ENCODE measurements at places on chromosomes 3 and 15.

DNA sequence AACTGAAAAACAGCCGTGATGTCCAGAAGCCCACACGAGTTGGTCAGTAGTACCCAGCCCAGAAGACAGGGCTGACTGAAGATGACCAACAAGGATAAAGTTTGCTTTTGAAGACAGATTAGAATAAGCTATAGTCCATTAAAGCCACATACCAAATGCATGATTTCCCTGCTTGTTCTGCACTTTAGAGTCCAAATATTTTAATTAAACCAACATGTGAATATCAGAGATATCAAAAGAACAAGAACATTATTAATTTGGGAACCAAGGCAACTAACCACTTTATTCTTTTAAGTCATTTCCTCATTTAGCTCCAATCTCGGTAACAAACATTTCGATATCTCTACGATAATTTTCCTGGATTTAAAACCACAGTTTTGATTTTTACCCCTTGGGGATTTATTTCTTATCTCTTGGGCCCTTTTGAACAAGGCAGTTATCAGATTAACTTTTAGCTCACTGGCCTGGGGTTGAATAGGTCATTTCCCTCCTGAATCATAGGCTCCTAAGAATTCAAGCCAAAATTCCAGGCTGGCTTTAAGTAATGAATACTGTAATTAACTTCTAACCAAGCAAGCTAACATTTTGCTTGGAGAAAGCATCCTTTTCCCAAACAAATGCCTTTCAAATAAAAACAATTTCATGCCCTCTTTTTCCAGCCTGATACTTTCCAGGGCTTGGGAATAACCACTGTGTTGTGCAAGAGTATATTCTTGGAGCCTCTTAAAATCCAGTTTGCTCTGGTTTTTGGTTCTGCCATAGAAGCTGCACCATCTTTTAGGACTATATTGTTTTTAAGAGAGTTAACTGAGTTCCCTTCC, 102.9 kb upstream of the NR2E3 start:
- no peak for DNase-seq

DNA sequence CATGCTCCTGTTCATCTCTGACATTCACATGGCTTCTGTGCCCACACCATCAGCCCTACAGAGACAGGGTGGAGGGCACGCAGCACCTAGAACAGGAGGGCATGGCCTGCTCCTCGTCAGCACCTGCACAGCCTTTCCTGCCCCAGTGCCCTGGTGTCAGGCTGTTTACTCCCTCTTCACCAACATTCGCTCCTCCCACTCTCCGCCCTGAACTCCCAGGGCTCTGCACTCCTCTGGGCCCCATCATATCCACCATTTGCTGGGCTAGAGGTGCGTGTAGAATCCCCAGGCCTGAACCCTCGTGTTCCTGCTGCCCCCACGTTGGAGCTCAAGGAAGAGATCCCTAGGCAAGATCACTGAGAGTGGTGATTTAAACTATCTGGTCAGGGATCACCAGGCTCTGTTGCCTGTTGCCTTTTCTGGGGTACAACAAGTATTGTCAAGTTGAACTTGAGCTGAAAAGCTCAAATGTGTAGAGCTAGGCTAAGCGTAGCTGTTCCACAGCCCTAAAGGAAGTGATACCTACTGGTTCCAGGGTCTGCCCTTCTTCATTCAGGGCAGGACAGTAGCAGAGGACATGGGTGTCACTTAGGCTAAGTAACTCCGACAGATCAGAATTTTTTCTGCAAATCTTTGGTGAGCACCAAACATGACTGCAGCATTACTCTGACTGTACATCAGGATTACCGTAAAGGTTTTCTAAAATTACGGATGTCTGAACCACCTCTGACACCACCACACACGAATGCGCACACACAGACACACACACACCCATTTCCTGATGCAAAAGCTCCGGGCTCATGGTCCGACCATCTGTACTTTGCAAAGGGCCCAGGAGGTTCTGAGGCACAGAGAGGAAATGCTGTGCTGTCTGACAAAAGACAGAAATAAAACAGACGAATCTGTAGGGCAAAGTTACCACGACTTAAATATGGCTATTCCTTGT, 43.7 kb upstream of the GNB5 start:
- DNase-seq = no peak

- DNase-seq = no peak
Observed at GRCh38 chr3:103167850-103168249, 733.0 kb downstream of the ZPLD1 start.

DNA sequence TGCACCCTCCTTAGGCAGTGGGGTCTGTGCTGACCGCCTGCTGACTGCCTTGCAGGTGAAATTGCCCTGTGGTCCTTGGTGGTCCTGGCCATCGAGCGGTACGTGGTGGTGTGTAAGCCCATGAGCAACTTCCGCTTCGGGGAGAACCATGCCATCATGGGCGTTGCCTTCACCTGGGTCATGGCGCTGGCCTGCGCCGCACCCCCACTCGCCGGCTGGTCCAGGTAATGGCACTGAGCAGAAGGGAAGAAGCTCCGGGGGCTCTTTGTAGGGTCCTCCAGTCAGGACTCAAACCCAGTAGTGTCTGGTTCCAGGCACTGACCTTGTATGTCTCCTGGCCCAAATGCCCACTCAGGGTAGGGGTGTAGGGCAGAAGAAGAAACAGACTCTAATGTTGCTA, 2.4 kb downstream of the RHO start:
- DNase-seq = no peak

DNA sequence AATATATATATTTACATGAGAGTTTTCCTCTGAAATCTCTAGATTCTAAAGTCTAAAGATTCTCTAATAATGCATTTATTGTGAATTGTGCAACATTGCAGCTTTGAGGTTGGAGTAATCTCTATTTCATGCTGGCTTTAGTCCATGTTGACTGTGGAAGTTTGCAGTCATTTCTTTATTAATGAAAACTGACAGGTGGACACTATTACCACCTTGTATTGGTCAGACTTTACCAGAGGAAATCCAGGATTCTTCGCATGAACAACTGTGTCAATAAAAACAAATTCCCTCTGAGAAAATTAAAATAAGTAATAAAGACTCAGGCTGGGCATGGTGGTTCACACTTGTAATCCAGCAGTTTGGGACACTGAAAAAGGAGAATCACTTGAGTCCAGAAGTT, 274.1 kb downstream of the SHQ1 start:
- DNase-seq = no peak

DNA sequence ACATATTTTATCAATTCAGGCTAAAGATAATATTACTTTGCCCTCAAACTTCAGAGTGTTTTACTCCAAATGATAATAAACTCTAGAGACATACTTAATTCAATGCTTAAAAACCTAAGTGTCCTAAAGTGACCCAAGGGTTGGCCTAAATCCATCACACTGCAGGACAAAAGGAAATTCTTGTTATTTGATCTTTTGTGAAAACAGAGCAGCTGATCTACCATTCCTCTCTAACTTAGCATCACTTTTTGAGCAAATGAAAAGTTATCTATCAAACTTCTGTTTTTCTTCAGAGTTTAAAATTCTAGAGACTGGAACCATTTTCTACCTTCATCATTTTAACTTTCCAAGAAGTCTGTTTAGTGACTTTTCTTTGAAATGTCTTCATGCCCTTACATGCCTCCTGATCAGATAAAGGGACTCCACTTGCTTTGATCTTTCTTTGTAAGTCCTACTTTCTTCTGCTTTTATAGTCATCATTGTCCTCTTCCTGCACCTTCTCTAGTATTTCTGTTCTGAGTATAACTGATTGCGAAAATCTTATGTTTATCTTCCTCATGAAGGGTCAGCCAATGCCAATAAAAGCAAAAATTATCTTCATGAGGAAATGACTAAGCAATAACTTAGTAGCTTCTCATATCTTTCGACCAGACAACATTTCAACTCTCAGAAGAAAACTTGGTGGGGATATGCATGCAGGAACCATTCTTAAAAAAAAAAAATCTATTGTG, 378.7 kb upstream of the TGFBR2 start:
- DNase-seq = no peak

GRCh38 chr3:64164349-64164748, 60.9 kb downstream of the PRICKLE2 start:
- DNase-seq = no peak

GRCh38 chr3:127590282-127590592, 296 bp downstream of the TPRA1 start:
- no peak for DNase-seq

DNA sequence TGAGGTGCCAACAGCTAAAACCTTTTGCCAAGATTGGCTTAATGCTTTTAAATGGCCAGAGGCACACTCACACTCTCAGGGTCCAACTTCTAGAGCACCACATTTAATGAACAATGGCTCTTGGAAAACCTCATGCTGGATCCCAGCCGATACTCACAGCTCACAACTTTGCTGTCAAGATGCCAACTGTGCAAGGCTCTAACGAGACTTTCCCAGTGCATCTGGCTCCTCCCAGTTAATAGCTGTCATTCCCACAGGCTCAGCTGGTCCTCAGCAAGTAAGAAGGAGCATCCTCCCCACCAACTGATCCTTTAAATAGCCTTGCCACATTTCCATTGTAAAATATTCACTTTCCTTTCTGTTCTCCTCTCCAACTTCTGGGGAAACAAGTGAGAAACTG, 20.3 kb upstream of the FRMD4B start:
- DNase-seq = no peak

DNA sequence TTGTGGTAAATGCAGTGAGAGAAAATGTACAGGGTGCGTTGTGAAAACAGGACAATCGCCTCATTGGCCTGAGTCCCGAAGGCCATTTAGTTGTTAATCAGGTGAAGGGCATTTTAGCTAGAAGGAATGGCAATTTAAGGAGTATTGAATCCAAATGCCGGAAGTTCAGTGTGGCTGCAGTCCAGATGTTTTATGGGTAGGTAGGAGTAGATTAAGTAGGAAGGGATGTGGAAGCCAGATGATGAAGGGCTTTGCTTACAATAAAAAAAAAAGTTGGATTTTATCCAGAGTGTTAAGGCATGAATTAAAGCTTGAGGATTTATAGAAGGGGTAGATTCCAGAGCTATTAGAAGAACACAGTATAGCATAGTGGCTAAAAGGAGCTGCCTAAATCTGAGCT, 572.7 kb downstream of the NLGN1 start:
- DNase-seq = no peak
